ENCODE measurements at places on chromosomes 4 and X.

DNA sequence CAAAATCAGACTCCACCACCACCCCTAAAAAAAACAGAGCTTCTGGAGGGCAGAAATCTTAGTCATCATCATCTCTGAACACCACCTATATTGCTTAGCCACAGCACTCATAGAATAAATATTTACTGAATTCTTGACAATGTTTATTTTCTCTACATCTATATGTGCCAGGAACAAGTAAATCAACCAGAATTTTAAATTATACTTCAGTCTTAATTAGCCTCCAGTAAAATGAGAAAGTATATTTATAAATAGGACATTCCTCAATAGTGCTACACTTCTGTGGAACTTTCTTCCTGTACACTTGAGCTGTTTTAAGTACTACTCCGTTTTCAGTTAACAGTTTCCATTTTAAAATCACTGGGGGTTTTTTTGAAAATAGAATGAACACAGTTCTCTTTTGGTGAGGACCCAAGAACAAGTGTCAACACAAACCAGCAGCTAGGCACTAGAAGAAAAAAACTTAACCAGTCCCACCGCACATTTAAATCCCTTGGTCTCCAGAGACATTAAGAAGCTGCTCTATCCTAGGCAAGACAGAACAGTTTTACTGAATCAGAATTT is 25.5 kb downstream of the SMIM14 start:
- peak; percentile 13 for DNase-seq

DNA sequence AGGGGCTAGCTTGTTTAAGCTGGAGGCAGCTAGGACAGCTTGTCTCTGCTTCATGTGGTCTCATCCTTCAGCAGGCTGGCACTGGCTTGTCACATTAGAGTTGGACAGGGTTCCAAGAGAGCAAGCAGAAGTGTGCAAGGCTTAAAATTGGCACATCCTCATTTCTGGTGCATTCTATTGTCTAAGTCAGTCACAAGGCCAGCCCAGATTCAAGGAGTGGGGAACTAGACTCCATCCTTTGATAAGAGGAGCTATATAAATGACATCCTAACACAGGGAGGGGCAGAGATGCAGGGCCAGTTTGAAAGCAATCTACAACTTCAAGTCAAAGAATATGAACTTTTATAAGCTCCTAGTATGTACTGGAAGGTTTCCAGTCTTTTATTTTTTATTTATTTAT is 313.2 kb downstream of the PTTG2 start:
- DNase-seq: no peak

DNA sequence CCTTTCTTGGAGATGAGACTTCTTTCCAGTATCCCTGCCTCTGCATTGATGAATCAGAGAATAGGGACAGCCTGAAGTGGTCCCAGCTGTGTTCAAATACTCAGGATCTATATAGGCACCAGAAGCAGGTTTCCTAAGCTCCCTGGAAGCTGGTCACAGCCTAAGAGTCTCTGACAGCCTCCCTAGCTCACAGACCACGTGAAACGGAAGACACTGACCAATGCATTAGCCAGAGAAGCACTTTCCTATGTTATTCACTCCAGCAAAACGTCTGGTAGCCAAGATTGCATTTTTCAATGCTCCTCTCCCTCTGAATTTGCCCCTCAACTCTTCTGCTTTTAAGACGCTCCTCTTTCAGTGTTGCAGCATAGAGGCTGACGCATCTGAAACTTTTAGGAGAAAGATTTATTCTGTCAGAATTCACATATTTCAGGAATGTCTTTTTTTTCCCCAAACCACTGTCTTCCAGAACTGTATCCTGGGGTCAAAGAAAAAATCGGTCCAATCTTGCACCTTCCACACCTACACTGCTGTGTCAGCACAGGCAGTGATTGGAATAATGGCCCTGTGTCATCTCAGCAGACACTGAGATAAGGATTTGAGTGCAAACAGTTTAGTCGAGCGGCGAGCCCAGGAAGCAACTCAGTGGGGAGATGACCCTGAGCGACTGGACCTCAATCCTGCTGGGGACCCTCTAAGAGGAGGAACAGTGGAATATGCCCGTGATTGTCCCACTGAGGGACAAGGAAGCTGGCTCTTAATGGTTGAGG is 109.4 kb downstream of the SMIM20 start:
- DNase-seq: no peak

DNA sequence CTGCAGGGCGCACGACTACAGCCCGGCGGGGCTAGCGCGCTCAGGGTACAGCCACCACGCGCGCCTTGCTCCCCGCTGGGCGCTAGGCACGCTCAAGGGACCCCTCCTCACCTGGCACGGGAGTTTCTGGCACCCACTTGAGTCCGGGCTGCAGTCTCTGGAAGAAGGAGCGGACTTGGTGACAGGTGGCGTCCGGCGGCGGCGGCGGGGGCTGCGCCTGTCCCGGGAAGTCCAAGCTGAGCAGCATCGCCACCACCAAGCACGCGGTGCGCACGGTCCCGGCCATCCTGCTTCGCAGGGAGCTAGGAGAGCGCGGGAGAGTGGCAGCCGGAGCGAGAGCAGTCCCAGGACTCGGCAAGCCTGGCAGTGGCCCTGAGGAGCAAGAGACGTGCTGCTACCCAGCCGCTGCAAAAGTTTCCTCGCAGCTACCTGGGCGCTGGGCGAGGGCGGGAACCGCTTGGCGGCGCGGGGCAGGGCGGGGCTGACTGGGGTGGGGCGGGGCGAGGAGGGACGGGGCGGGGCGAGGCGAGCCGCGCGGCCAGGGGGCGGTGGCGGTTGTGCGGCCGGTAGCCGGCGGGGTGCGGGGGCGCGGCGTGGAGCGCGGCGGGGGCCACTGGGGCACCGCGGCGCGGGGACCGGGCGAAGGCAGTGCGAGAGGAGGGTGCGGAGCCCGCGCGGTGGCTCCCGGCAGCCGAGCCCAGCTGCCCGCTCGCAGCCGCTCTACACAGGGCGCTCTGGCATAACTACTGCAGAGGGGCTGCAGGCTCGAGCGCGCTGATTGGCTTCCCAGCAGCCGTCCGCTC is at the start of gene GPC3:
GPC3 (minus strand) TSS at position 431 of the 803 bp plus-strand sequence.
- DNase-seq: no peak

DNA sequence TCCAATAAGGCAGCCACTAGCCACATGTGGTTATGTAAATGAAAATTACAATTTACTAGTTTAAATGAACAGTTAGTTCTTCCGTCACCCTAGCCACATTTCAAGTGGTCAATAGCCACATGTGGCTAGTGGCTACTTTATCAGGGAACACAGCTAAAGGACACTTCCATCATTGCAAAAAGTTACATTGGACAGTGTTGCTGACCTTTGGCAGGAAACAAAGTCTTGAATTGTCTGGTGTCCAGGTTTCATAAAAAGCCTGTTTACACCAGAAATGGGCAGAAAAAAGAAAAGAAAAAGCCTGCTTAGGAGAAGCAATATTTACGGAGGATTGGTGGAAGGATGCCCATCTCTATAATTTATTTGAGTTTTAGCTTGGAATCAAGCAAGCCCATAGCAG is 38.6 kb downstream of the RWDD4 start:
- no peak for DNase-seq

DNA sequence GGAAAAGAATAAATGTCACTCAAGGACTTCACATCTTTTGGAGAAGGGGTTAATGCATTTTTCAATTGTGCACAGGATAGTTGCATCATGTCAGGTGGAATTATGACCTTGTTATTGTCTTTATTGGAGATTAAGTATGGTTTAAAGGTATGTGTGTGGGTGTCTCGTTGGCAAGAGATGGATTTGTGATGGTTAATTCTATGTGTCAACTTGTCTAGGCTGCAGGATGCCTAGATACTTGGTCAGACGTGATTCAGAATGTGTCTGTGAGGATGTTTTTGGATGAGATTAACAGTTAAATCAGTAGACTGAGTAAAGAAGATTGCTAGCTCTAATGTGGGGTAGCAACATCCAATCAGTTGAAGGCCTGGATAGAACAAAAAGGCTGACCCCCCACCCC is 42.2 kb upstream of the HSD17B10 start:
- no peak for DNase-seq

DNA sequence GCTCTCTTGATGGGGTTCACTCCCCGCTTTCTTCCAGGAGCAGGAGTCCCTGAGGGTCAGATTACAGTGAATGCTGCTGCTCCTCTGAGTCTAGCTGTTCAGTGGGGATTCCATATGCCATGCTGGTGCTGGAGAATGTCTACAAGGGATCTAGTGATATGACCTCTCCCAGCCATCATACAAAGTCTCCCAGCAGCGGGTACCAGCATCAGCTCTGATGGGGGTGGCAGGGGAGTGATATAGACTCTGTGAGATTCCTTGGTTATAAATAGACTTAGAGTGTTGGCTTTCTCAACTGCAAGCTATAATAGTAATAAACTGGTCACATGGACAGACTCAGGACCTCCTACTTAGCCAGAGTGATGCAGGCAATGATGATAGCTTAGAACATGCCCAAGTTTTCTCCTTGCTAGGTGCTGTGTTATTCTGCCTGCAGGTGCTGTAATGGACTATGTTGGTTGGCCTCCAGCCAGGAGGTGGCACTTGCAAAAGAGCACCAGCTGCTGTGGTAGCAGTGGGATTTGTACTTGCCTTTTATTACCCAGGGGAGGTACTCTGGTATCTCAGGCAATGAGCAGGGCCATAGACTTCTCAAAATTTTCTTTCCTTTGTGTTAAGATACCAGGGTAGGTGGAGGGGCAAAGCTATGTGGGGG is 202.9 kb downstream of the CHIC1 start:
- DNase-seq: no peak

DNA sequence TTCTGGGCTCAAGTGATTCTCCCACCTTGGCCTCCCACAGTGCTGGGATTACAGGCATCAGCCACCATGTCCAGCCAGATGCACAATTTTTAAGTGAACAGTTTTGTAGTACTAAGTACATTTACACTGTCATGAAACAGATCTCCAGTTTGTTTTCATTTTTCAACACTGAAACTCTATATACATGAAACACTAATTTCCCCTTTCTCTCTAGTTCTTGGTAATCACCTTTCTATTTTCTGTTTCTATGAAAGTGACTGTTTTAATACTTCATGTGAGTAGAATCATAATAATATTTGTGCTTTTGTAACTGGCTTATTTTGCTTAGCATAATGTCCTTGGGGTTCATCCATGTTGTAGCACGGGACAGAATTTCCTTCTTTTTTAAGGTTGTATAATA is 237.4 kb downstream of the CAMK2D start:
- DNase-seq: no peak

DNA sequence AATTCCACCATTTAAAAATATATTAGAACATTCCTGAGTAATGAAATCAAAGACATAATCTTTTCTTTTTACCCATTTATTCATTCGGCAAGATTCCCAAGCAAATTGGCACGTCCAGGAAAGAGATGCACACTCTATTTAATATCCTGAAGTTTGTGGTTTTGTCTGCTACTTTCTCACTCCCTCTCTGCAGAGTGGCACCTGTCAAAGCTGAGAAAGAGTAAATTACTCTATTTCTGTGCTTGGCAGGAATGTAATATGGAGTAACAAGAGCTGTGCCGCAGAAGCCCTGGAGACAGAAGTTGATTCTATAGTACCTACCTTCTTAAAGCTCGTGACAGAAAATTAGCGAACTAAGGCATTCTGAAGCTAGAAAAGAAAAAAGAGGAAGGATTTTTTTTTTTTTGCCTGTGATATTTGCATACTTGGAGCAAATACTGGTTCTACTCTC is 5.5 kb downstream of the GSTCD start:
- DNase-seq: no peak

GRCh38 chr4:188246488-188246887 is 107.2 kb downstream of the TRIML1 start:
- DNase-seq: no peak

DNA sequence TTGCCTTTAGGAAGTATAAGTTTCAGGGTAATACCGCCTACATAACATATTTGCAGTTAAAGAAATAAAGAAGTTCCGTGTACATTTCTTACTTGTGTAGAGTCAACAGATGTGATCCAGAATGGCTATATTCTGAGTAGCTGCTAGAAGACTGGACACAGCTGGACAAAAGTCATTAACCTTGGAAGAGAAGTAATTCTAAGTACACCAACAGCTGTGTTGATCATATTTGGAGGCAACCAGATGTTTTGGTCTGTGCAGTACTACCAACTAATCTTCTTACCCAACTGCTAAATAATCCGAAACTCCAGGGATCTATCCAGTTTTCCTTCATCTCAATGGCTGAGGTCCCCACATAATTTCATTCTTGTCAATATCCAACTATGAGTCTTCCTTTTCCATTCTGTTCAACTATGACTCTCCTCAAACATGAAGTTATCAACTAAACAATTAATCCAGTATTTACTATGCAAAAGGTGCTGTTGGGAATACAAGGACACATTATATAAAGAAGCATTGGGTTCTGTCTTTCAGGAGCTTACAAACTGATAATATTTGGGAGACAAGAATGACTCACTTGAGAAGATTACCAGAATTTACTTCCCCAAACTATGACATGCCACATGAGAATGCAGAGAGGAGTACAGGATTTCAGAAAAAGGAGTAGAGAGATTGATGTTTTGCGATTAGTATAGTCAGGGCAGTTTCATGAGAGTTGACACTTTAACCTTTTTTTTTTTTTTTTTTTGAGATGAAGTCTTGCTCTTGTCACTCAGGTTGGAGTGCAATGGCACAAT is 78.2 kb downstream of the COL4A6 start:
- DNase-seq: no peak

DNA sequence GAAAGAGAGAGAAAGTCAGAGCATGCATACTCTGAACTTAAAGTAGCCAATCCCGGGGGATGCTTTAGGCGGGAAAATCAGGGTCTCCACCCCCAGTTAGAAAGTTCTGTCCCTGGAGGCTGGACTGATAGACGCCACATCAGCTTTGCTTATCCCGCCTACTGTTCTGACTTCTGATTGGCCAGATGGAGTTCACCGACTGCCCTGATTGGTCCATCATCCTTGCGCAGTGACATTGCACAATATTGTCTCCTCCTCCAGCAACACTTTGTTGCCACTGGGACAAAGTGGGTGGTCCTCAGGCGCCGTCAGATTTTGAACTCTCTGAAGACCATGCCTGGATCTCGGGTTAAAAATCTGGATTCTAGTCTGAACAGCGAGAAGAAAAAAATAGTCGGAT is 50.3 kb downstream of the SSX3 start:
- no peak for DNase-seq

DNA sequence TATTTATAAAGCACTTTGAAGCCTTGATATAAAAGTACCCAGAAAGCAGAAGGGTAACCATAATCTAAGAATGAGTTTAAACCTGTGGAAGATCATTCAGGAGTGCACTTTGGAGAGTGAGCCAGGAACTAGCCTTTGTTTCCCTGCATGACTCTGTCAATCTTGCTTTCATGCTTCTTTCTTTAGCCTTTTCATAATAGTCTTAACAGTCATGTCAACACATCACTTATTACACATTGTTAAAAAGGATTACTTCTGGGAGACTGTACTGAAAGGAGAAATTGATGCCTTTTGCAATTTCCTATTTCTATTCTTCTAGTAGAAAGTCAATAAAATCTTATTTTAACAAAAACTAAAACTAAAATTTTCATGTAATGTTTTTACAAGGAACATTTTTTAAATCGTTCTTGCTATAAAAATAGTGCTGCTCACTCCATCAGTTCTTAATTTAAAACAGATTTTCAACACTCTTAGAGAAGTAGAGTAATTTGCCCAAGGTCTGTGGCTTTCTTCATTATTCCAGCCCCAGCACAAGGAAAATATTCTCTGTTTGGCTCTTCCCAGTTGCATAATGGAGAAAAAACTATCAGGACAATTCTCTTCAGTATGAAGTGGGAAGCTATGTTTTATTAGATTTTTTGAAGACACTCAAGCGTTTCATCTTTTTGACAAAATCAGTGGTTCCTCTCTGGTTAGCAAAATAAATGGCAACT is 35.4 kb upstream of the SPP1 start:
- no peak for DNase-seq

All from bone marrow (tissue), 2 donors.